ENCODE measurements at places on chromosomes 2 and 18. TPM values are rescaled to one million over a fixed set of nuclear protein-coding genes. Genes with fewer than 3 reads are reported as not detected.

IL36G gene
- not detected for total RNA-seq

SPATS2L gene
- total RNA-seq: 102 TPM

AMER3 gene
- not detected for total RNA-seq

TWIST2 gene
- 297 TPM for total RNA-seq

EMILIN1 gene
- total RNA-seq: 366 TPM

SIGLEC15 gene
- 3.1 TPM for total RNA-seq

PIKFYVE gene
- total RNA-seq: 36.4 TPM

ALK gene
- total RNA-seq: under 0.01 TPM

FBXO15 gene
- total RNA-seq: 1.2 TPM

KLHL41 gene
- 9.8 TPM for total RNA-seq

MERTK gene
- 0.29 TPM for total RNA-seq

PDE1A gene
- total RNA-seq: 26.5 TPM

DSC2 gene
- not detected for total RNA-seq

POTEC gene
- total RNA-seq: not detected

AQP4 gene
- not detected for total RNA-seq

ATF2 gene
- 48.8 TPM for total RNA-seq

ONECUT2 gene
- total RNA-seq: under 0.01 TPM

CYP1B1 gene
- total RNA-seq: 184 TPM

HJURP gene
- 1.5 TPM for total RNA-seq

ITGA4 gene
- 81.6 TPM for total RNA-seq

GALNT3 gene
- 0.33 TPM for total RNA-seq

PPM1B gene
- 16.7 TPM for total RNA-seq

HOXD9 gene
- 0.17 TPM for total RNA-seq

WDCP gene
- 11.2 TPM for total RNA-seq

AOX1 gene
- total RNA-seq: 38.1 TPM

CFAP221 gene
- total RNA-seq: not detected

CLEC4F gene
- total RNA-seq: not detected

ERICH2 gene
- not detected for total RNA-seq

AQP12A gene
- total RNA-seq: not detected

RASGRP3 gene
- total RNA-seq: 1.3 TPM
